Activated CD8-positive, alpha-beta T cell treated with anti-CD3 and anti-CD28 coated beads for 36 hours (primary cell): ENCODE measurements at places on chromosomes 3 and 15.

DNA sequence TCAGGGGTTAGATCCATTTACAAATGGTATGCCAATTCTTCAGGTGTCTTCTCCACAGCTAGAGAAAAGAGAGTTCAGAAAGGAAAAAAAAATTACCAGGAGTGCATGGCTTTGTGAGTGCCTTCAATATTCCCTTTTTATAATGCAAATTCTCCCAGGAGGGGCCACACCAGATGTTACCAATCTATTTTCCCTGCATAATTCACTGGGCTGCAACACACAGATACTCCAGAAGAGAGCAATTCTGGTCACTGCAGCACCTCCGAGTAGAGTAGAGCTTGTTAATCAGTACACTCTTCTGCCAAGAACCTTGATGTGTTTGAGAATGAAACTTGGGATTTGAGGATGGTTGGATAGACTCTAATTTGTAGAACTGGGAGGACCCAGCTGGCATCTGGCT lies 80.7 kb upstream of the SPRED1 start:
- DNase-seq, result no peak

- DNase-seq, result no peak
Observed at GRCh38 chr3:159947220-159947619, 41.4 kb upstream of the IL12A start.

- DNase-seq, result peak; percentile 98
Observed at GRCh38 chr15:58749532-58750337, at the start of gene ADAM10. TSS of gene ADAM10 (minus strand) at chr15:58749707. CDS start at chr15:58749534, 173 bp downstream.

DNA sequence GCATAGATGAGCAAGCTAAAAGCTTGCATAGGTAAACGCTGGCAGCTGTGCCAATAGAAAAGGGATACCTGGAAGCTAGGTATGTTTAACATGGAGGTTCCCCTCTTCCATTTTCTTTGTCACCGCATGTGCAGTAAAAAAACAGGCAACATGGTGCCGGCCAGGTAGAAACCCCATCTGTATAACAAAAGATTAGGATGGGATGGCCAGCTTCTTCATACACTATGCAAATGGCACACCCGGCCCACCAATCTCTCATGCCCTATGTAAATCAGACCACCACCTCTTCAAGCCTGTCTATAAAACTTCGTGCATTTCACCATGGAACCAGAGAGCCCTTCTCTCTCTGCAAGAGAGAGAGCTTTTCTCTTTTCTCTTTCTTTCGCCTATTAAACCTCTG lies 224.3 kb upstream of the P2RY1 start:
- no peak for DNase-seq

GRCh38 chr15:47870300-47870955 lies 153.1 kb downstream of the SEMA6D start:
- DNase-seq, result no peak

- no peak for DNase-seq
Observed at GRCh38 chr15:96703794-96704550, 373.5 kb downstream of the NR2F2 start.

GRCh38 chr3:36730966-36731365 lies 33.4 kb downstream of the DCLK3 start:
- DNase-seq, result no peak

GRCh38 chr3:44337248-44337785 lies 1.2 kb upstream of the TCAIM start:
- no peak for DNase-seq

DNA sequence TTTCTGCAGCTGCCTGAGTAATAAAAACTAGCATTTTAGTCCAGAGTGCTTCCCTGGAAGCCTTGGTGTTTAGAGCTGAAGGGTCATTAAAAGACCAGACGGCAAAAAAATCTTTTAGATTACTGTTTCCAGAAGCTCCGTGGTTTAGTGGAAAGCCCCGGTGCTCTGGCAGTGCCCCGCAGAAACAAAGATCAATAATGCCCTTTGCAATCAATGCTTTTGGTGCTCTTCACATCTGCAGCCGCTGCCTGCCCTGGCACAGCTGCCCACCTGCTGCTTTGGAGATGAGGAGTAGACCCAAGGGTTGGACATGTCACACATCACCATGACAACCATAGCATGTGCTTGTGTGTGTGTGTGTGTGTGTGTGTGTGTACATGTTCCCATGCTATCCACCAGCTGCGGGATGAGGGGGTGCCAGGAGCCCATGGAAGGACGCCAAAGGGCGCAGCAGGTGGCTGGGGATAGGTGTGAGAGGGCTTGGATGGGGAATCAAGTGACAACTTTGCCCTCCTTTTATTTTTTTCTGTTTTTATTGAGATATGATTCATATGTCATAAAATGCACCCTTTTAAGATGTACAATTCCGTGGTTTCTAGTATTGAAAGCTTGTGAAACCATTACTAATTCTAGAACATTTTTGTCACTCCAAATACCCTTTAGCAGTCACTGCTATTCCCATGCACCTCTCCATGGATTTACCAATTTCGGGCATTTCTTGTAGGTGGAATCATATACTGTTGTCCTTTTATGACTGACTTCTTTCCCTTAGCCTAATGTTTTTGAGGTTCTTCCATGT lies 75.7 kb upstream of the KLHL25 start:
- DNase-seq, result no peak

GRCh38 chr3:196122021-196122687 lies 40.3 kb upstream of the TFRC start:
- DNase-seq, result no peak

GRCh38 chr15:40333922-40334492 lies 6.7 kb downstream of the CCDC9B start:
- peak; percentile 29 for DNase-seq

GRCh38 chr15:101148881-101149664 lies 102.8 kb downstream of the CHSY1 start:
- DNase-seq, result no peak

DNA sequence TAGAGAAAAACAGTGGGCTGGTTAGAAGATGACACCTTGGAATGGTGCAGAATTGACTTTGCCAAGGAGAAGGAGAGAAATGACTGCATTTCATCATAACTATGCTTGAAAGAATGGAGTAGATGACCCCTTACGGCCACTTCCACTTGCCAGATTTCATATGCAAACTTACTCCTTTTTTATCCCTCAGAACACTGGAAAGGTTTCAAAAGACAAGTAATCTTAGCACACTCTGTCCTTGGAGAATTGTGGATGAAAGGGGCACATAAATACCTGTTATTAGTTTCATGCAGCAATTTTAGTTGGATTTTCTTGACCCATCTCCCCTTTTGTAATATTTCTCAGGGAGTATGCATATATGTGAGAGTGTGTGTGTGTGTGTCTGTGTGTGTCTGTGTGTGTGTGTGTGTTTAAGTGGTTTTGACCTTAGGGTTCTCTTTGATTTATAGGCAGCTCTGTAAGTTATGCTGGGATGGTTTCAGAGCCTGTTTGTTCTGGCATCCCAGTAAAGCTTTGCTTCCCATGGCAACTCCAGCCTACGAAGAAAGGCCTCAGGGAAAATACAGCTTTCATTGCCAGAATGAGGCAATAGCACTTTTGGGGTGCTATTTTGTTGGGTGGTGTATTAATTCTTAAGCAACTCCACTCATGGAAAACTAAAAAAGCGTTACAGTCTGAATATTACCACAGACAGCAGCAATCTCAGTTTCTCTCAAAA lies 122.2 kb upstream of the TP63 start:
- no peak for DNase-seq

DNA sequence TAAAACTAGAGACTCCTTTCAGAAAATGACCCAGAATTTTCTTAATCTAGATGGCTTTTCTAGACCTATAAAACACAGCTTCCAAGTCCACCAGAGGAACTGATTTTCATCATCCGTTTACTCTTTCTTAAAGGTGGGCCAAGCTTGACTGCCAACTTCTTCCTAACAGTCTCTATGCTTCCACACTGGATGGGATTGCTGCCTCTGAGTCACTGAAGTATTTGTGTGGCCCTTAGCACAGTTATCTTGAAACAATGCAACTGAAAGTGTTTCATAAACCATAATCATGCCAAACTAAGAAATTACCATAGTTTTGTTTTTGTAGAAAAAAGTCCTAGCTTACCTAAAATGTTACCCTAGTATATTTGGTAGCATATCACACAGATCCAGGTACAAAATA lies 985.7 kb downstream of the TUSC7 start:
- no peak for DNase-seq

- peak; percentile 13 for DNase-seq
Observed at GRCh38 chr3:156620260-156620659, 54.1 kb upstream of the TIPARP start.

- DNase-seq, result no peak
Observed at GRCh38 chr15:81007428-81008064, 6.8 kb downstream of the TLNRD1 start.

DNA sequence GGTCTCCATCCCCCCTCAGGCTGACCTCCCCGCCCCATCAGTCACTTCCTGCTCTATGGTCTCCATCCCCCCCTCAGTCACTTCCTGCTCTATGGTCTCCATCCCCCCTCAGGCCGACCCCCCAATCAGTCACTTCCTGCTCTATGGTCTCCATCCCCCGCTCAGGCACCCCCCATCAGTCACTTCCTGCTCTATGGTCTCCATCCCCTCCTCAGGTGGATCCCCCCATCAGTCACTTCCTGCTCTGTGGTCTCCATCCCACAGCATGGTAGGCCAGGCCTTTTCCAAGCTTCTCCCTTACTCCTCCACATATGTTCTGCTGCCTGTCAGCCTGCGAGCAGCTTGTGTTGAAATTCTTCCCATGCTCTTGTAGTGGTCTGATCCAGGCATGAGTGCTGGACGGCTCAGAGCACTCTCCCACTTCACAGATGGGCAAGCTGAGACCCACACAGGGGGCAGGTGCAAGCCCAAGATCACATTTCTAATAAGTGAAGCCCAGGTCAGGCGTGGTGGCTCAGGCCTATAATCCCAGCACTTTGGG lies 36.8 kb downstream of the BDH1 start:
- peak; percentile 65 for DNase-seq
